Right ventricle myocardium inferior (tissue), 1 donor: ENCODE measurements at places on chromosomes 6 and 20. TPM values are rescaled to one million over a fixed set of nuclear protein-coding genes. Genes with fewer than 3 reads are reported as not detected.

Gene TRIM31
- not detected for total RNA-seq

Gene RNF144B
- total RNA-seq = 18.2 TPM

GRCh38 chr6:43936476-43936875 is 166.5 kb downstream of the VEGFA start:
- DNase-seq = no peak

DNA sequence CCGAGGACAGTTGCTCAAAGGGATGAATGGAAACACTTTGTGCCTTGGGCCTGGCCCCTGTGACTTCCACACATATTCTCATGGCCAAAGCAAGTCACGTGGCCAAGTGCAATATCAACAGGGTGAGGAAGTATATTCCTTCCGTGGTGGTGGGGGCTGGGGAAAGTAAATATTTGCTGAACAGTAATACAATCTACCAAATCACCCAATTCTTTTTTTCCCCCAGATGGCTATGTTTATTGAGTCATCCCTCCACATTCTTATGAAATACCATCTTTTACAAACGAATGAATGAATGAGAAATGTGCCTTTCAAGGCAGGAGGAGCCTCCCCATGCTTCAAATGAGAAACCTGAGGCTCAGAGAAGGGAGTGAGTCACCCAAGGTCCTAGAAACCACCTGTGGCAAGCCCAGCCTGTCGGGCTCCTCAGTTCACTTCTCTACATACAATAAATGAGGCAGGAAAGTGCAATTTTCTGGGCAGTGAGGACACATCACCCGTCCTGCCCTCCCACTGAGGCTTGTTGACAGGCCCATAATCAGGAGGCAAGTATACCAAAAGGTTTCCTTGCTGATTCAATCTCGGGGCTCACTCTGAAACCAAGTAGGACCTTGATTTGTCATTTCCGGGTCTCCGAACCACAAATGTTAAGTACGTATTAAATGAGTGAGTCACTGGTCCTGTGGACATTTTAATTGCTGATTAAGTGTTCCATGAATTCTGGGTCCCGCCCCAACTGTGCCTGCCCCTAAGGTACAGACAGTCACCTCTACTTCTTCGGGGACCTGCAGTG is 25.3 kb upstream of the TOP1 start:
- peak; percentile 63 for DNase-seq

- DNase-seq = no peak
Measured at GRCh38 chr6:116954938-116955337, 77.9 kb downstream of the RFX6 start.

- no peak for DNase-seq
Measured at GRCh38 chr6:45477278-45477677, 99.5 kb upstream of the SUPT3H start.

DNA sequence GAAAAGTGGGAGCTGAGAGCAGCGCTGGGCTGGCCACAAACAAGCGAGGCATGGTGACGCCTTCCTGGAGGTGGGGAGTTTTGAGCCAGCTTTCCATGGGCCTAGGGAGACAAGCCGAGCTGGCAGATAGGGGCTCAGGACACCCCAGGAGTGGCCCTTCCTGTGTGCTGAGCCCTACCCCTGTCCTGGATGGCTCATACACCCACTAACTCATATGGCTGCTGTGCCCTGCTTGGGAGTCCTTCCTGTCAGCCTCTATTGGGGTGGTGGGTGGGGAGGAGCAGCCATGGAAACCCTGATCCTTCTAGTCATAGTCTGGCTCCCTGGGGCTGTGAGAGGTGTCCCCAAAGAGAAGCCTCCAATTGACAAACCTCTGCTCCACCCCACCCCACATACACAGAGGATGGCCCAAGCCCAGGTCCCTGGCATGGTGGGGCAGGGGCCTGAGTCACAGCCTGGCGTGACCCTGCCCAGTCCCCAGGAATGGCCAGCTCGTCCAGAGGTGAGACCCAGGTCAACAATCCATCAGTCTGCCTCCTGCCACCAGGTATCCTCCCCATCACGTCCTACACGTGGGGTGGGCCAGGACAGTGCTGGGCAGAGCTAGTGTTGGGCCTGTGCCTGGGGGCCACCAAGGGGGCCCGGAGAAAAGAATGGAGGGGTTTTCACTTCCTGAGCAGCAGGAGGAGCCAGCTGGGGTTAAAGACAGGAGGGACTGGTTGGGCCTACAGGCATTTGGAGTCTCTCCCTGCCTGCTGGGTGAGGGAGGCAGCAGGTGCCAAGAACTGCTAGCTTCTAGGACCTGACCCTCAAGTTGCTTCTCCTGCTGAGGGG is 52.2 kb downstream of the MRPL14 start:
- DNase-seq = no peak

- no peak for DNase-seq
Measured at GRCh38 chr20:54431156-54431944, 44.0 kb upstream of the DOK5 start.

DNA sequence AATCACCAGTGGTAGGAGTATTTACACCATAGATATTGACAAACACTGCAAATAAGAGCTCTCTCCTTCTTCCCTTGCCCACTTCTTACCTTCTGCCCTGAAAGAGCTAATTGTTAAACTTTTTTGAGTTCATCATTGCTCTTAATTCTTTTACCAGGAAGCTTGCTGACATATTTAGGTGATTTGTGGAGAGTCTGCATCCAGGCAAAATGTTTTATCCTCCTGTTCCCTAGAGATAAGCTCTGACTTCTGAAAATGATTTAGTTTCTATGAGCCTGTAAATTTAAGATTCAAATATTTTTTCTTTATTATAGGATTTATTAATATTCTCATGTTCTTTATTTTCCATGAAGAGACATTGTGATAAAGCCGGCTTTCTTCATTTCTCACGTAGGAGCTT is 81.5 kb downstream of the ADGRB3 start:
- no peak for DNase-seq
